ENCODE measurements at places on chromosomes 11 and 22.

GRCh38 chr11:62444236-62444833 is 25.5 kb downstream of the SCGB1A1 start:
- no peak for DNase-seq

DNA sequence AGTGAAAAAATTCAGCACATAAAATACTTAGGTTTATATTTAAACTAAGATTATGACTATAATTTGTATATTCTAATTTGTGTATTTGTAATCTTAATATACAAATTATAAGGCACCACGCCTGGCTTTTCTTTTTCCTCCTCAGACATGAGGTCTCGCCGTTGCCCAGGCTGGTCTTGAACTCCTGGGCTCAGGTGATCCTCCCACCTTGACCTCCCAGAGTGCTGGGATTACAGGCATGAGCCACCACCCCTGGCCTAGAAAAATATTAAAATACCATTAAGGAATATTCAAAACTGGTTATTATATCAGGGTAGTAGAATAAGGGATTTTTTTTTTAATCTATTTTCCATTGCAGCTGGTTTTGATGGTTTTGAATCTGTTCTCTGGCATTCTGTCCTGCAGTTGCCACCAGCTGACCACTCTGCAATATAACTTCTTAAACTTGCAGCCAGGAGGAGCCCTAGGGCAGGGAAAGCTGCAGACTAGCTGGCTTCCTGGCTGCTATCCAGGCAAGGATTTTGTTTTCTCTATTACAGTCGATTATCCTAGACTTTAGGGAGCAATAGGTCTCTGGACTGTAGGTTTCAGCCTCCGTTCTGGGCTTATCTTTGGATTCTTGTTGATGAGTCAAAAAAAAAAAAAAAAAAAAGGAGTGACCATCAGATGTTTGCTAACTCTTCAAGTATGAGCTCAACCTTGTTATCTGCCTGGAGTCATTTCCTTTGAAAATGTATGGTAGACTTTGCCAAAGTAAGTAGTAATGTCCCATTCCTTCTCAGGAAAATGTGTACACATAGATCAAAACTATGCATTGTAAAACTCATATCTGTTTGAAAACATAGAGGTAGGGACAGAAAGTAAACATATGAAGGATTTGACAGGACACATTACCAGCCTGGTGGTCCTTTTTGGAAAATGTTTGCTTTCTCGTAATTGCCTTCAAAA is 13.2 kb downstream of the POLA2 start:
- peak; percentile 33 for DNase-seq

- no peak for DNase-seq
These were observed 37.2 kb upstream of the ACER3 start for GRCh38 chr11:76823481-76824028.

GRCh38 chr11:15826826-15827225 is 529.5 kb downstream of the SOX6 start:
- DNase-seq: peak; percentile 31

Measured in MM.1S (cell line).